ENCODE measurements at places on chromosomes 7 and 10.

DNA sequence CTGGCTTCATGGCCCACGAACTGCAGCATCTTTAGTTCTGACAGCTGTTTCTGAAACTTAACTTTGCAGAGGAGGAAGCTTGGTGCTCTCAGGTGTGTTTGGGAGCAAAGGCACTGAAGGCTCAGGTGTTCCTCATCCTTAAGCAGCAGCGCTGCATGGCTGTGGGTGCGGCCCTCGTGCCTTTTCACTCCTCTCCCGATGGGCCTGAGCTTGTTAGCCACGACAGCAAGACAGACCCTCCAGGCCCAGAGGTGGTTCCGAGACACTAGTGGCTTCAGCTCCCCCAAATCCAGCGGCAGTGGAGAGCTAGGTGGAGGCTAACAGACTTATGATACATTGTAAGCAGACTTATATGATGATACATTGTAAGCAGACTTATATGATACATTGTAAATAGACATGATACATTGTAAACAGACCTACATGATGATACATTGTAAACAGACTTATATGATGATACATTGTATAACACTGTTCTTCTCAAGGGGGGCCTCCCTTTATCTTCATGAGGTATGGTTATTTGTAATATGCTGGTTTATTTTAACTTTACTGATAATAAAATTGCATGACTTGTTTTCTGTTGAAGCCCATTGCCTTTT lies 14.1 kb downstream of the PFKP start:
- peaks cover 5% of the 10 kb centered on the region for H3K27me3 ChIP-seq
- no peak for DNase-seq
- no peaks in the 10 kb centered on the region for H3K36me3 ChIP-seq
- peaks cover 12% of the 10 kb centered on the region for H3K4me1 ChIP-seq
- no peak overlapping the region for H3K27ac ChIP-seq

DNA sequence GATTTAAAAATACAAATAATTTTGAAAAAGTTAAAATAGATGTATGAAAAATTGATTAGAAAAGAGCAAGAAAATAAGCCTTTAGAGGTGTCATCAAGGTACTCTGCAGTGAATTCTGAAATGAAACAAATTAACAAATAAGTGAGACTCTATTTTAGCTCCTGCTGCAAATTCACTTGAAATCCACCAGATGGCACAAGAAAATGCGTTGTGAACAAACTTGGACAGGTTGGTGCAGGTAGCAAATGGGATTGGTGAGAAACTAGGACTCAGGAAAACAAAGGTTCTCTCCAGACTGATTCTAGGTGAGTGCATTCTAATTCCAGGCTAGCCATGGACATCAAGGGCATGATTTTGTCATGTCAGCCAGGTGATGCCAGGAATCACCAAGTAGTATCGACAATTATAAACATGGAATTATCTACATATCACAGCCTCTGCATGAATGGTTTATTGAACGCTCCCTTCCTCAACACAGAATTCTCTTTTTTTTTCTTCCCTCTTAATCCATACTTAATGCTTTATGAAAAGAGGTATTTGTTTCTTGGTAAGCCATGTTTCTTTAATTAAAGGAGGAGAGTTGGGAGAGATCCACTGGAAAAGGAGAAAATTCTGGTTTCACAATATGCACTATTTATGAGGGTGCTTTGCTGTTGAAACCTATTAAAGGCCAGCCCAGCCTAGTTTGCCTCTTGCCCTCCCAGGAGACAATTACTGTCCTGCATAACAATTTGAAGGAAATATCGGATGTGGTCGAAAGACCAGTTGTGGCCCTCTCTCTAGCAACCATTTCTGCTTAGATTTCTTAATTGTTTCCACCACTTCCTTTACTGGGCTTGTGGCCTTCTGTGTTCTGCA lies 118.1 kb downstream of the ZNF365 start:
- no peaks in the 10 kb centered on the region for H3K4me1 ChIP-seq
- peaks cover 2% of the 10 kb centered on the region for H3K27me3 ChIP-seq
- no peak for DNase-seq
- H3K4me3 ChIP-seq: no peak overlapping the region
- no peak overlapping the region for H3K27ac ChIP-seq

DNA sequence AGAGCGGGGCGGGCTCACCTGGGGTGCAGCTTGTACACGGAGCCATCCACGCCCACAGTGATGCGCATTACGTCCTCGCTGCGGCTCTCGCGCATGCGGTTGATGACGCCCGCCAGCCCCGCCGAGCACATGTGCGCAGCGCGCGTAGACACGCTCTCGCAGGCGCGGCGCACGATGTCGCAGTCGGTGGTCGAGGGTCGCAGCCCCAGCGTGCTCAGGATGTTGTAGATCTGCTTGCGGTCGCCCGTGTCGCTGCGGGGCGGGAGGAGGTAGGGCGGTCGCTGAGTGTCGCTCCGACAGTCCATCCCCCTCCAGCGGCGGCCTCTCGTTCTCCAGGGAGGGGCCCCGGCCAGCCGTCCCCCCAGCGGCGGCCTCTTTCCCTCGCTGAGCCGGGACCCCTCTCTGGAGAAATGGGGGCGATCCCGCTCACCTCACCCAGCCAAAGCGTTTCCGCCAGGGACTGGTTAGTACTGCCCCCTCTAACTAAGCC lies 4.4 kb upstream of the MYL7 start:
- H3K36me3 ChIP-seq: no peaks in the 10 kb centered on the region
- H3K27me3 ChIP-seq: peaks cover 9% of the 10 kb centered on the region
- peak overlapping the region; percentile 81 for H3K27ac ChIP-seq

- no peak for DNase-seq
- H3K4me1 ChIP-seq: peaks cover 3% of the 10 kb centered on the region
- no peak overlapping the region for H3K4me3 ChIP-seq
- H3K27me3 ChIP-seq: no peaks in the 10 kb centered on the region
- peaks cover 4% of the 10 kb centered on the region for H3K36me3 ChIP-seq
- H3K27ac ChIP-seq: no peak overlapping the region
Observed at GRCh38 chr10:22611425-22612115, 102.8 kb downstream of the PIP4K2A start.

DNA sequence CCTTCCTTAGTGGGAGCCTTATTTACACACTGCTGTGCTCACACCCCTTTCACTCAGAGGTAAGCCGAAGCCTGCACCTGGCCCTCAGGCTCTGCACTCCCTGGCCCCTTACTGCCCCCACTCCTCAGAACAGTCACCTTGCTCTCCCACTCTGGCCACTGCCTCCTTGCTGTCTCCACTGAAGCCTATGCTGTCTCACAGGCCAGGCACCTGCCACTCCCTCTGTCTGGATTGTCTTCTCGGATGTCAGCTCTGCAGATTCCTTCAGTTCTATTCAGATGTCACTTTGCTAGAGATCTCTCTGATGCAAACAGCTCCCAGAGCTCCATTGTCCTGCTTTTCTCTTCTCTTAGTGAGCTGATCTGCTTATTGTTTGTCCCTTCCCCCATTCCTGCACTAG lies 390.7 kb downstream of the DPP6 start:
- H3K27me3 ChIP-seq: peaks cover 5% of the 10 kb centered on the region
- no peak for DNase-seq
- H3K27ac ChIP-seq: no peak overlapping the region
- H3K36me3 ChIP-seq: peaks cover 9% of the 10 kb centered on the region

- DNase-seq: no peak
- no peak overlapping the region for H3K27ac ChIP-seq
- no peaks in the 10 kb centered on the region for H3K4me1 ChIP-seq
- no peak overlapping the region for H3K4me3 ChIP-seq
- no peaks in the 10 kb centered on the region for H3K36me3 ChIP-seq
Observed at GRCh38 chr7:39978230-39978934, 28.3 kb downstream of the CDK13 start.

DNA sequence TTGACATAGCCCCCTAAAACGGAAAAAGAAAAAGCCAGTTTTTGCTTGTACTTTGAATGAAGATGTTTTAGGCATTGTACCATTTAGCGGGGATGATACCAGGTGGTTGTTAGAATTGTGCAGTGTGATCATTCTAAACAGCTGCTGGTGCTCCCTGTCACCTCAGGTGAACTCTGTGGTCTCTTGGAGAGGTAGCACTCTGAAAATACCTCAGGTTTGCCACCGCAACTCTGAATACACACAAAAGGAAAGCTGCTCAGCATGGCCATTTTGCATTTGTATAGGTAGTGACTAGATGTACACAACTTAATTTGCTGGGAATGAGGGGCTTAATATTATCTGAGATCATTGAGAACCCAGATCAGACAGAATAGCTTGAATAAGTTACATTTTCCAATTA lies 52.6 kb downstream of the PLEKHA8 start:
- no peaks in the 10 kb centered on the region for H3K27me3 ChIP-seq
- no peaks in the 10 kb centered on the region for H3K4me1 ChIP-seq
- no peak for DNase-seq
- no peak overlapping the region for H3K4me3 ChIP-seq
- H3K27ac ChIP-seq: no peak overlapping the region
- H3K36me3 ChIP-seq: peaks cover 6% of the 10 kb centered on the region

- H3K27me3 ChIP-seq: no peaks in the 10 kb centered on the region
- H3K27ac ChIP-seq: no peak overlapping the region
- DNase-seq: peak; percentile 52
- H3K36me3 ChIP-seq: peaks cover 4% of the 10 kb centered on the region
Observed at GRCh38 chr10:34305189-34305588, 509.9 kb downstream of the PARD3 start.

DNA sequence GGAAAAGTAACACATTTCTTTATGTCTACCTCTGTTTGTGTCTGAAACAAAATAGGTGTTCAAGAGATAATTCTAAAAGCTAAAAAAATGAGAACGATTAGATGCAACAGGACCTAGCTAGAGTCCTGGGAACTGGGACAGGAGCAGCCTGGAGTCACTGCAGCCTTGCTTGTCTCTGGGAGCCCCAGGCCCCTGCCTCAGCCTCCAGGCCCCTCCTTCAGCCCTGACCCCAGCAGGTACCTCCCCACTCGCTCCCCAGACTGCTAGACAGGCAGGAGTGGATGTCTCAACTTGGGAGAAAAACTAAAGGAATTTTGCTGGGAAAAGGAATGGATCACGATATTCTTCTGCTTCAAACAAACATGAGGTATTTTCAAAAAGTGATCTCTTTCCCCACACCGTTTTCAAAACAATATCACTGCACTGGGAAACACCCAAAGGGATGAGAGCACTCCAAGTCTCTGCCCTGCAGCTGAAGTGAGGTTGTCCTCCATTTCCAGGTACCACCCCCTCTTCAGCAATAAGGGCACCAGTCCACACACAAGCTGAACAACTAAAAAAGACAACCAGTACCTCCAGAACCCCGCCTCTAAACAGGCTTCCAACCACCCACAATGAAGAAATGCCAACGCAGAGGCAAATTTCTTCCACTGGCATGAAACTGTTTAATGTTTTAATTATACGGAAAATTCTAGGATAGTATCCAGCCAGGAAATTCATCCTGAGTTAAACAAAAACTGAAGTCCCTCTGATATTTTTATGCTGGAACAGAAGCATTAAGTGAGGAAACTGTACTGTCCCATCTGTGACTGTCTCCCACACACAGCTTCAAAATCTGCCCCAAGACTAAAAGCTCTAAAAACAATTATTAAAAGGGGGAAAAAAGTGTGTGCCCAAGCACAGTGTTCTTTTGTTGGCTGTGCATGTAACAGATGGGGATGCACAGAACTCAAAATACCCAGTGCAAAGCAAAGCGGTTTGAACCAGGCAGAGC lies 47.2 kb downstream of the XPNPEP1 start:
- no peaks in the 10 kb centered on the region for H3K27me3 ChIP-seq
- no peaks in the 10 kb centered on the region for H3K36me3 ChIP-seq
- H3K4me1 ChIP-seq: no peaks in the 10 kb centered on the region
- DNase-seq: no peak
- H3K27ac ChIP-seq: no peak overlapping the region

DNA sequence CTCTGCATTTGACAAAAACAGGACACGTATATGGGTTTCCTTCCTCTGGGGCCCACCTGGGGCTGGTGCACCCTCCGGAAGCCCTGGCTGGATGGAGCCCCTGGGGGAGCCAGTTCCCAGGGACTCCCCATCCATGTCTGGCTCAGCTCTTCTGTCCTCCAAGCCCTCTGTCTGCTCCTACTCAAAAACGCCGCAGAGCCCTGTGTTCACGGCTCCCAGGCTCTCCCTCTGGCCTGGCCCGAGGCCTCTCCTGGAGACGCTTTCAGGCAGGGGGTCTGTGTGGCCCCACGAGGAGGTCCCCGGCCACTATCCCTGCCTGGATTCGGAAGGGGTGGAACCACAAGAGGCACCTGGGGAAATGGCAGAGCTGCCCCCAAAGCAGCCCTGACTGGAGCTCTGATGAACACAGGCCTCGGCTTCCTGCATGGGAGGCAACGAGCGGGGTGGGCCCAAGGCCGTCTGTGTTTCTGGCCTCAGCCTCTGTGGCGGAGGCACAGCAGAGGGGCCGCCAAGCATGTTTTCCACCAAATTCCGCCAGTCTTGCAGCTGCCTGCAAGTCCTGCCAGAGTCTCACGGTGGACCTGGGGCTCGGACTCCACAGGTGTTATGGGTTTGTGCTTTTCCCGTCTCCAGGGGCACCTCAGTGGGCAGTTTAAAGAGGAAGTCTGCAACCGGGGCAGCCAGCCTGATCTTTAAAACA lies 22.6 kb upstream of the INPP5A start:
- peaks cover 13% of the 10 kb centered on the region for H3K4me1 ChIP-seq
- DNase-seq: no peak
- no peaks in the 10 kb centered on the region for H3K36me3 ChIP-seq
- H3K4me3 ChIP-seq: no peak overlapping the region

DNA sequence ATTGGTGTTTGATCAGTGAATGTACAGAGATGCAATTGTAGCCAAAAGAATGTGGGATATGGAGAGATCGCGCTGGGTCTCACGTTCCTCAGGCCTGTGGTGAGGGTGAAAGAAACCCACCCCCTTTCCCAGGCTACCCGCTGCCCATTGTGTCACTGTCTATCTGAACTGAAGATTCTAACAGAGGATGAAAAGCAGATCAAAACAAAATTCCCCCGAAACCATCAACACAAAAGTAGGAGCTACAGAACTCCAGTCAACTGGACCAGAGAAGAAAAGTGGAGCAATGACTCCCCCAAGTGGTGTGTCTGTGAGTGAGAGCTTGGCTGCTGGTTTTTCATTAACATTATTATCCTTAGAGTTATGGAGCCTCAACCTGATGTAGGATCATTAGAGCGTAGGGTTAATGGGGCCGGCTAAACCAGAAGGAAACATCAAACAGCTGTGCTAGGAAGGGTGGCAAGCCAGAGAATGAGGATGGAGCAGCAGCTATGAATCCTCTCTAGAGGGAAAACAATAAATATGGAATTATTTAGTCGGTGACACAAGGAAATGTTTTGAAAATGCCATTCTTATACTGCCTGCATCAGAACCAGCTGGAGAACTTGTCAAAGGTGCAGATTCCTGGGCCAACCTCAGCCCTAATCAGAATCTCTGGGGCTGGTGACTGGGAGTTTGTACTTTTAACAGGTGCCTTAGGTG lies 38.3 kb downstream of the AKR1B1 start:
- DNase-seq: peak; percentile 54
- peak overlapping the region; percentile 13 for H3K4me3 ChIP-seq
- H3K27ac ChIP-seq: no peak overlapping the region
- H3K36me3 ChIP-seq: peaks cover 4% of the 10 kb centered on the region
- no peaks in the 10 kb centered on the region for H3K27me3 ChIP-seq

DNA sequence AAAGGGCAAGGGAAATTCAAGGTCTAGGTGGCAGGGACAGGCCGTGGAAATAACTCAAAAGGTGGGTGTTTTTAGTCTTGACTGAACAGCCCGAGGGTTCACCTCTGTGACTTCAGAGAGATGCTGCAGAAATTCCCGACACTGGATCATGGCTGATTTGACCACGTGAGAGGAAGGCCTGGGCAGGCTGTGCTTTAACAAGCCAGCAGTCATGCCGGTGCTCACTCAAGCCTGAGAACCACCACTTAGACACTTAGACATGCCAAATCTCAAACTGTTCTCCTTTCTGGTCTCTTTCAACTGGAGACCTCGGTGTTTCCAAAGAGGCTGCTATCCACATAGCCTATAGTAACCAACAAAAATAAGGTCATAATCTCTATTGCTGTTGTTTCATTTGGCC lies 15.4 kb downstream of the TECTB start:
- H3K4me3 ChIP-seq: no peak overlapping the region
- H3K27ac ChIP-seq: peak overlapping the region; percentile 13
- H3K4me1 ChIP-seq: peaks cover 23% of the 10 kb centered on the region
- no peaks in the 10 kb centered on the region for H3K27me3 ChIP-seq
- no peak for DNase-seq

Data from glutamatergic neuron (in vitro differentiated cells).